ENCODE measurements at places on chromosomes 4 and X. TPM values are rescaled to one million over a fixed set of nuclear protein-coding genes. Genes with fewer than 3 reads are reported as not detected.

RHOXF2B gene
- not detected for total RNA-seq

TEX11 gene
- not detected for total RNA-seq

ASMT gene
- not detected for total RNA-seq

RPS3A gene
- total RNA-seq: 420 TPM

MAGEA12 gene
- total RNA-seq: not detected

GAGE12J gene
- total RNA-seq: not detected

Measured in right lobe of liver (tissue), 6 donors.